NCI-H748 treated with DMSO at 0.1 percent for 48 hours (cell line): ENCODE measurements at places on chromosomes 3 and 15.

GRCh38 chr15:81097116-81097889 lies 36.8 kb upstream of the CFAP161 start:
- no peak for DNase-seq

DNA sequence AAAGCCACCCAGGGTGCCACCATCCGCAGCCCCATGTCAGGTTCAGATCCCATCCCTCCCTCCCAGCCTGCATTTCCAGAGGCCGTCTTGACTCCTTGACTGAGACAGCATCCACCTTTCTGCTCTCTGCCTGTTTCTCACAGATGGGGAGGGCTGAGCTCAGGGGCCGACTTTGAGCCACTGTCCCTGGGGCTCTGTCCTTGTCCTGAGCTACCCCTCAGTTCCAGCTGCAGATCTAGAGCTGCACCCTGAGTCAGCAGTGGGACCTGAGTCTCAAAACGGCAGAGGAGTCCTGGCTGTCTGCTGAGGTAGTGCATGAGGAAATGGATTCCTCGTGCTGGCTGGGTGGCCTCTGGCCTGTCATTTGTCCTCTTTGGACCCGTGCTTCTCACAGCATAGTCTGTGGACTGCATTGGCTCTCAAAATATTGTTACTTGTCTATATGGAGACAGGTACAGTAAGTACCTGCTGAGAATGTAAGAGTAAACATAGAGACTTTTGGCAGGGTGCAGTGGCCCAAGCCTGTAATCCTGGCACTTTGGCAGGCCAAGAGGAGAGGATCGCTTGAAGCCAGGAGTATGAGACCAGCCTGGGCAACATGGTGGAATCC lies 22.3 kb downstream of the RPLP1 start:
- no peak for DNase-seq

- no peak for DNase-seq
These were observed 202.9 kb upstream of the PROK2 start for GRCh38 chr3:71987828-71988227.

- DNase-seq: no peak
These were observed 78.5 kb downstream of the TMCO5A start for GRCh38 chr15:38012894-38013293.

DNA sequence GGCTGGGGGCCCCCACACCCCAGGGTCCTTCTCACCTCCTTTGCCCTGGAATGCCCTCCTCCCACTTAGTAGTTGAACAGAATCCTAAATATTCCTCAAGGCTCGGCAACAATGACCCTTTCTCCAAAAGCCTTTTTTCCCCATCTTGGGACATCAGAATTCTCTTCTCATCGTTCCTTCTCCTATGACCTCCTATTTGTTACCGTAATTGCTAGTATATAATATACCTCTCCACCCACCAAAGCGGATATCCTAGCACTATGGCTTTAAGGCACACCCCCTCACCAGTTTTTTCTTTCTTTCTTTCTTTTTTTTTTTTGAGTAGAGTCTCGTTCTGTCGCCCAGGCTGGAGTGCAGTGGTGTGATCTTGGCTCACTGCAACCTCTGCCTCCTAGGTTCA lies 16.8 kb downstream of the HDAC11 start:
- DNase-seq: no peak

DNA sequence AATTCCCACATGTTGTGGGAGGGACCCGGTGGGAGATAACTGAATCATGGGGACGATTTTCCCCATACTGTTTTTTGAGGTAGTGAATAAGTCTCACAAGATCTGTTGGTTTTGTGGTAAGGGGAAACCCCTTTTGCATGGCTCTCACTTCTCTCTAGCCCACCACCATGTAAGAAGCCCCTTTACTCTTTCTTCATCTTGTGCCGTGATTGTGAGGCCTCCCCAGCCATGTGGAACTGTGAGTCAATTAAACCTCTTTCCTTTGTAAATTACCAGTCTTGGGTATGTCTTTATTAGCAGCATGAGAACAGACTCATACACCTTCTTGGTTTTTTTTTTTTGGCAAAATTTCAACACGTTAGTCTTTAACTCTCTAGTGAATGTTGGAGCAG lies 18.1 kb downstream of the ARL8B start:
- no peak for DNase-seq
